Mesothelial cell of epicardium (in vitro differentiated cells): ENCODE measurements at places on chromosomes 7 and 10. TPM values are rescaled to one million over a fixed set of nuclear protein-coding genes. Genes with fewer than 3 reads are reported as not detected.

GRCh38 chr10:132642732-132643008 lies 105.1 kb downstream of the INPP5A start:
- DNase-seq: no peak

GRCh38 chr10:104913390-104913789 lies 272.3 kb downstream of the SORCS3 start:
- no peak for DNase-seq

GRCh38 chr7:102404005-102404861 lies 8.1 kb downstream of the PRKRIP1 start:
- DNase-seq: no peak

DNA sequence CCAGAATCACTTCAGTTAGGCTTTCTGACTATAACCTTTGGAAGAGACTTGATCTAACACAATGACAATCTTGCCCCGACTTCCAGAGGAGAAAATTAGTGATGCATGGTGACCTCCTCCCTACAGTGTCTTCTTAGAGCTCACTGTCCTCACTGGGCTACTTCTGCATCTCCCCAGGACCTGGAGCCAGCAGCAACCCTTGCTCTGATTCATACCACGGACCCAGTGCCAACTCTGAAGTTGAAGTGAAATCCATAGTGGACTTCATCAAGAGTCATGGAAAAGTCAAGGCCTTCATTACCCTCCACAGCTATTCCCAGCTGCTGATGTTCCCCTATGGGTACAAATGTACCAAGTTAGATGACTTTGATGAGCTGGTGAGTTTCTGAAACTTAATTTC lies 12.6 kb downstream of the CPA2 start:
- no peak for DNase-seq

Gene AZGP1
- total RNA-seq: 0.27 to 0.56 TPM in 2 of 3 replicates, not detected in the other

Gene ACTL6B
- total RNA-seq: not detected in 3 replicates

Gene COL26A1
- total RNA-seq: 105 to 110 TPM (median 109 TPM) in 3 replicates

GRCh38 chr7:41930538-41931262 lies 227.8 kb upstream of the INHBA start:
- no peak for DNase-seq

GRCh38 chr7:93092757-93093370 lies 24.9 kb downstream of the SAMD9 start:
- DNase-seq: no peak

Gene SLC26A3
- total RNA-seq: not detected in 3 replicates

DNA sequence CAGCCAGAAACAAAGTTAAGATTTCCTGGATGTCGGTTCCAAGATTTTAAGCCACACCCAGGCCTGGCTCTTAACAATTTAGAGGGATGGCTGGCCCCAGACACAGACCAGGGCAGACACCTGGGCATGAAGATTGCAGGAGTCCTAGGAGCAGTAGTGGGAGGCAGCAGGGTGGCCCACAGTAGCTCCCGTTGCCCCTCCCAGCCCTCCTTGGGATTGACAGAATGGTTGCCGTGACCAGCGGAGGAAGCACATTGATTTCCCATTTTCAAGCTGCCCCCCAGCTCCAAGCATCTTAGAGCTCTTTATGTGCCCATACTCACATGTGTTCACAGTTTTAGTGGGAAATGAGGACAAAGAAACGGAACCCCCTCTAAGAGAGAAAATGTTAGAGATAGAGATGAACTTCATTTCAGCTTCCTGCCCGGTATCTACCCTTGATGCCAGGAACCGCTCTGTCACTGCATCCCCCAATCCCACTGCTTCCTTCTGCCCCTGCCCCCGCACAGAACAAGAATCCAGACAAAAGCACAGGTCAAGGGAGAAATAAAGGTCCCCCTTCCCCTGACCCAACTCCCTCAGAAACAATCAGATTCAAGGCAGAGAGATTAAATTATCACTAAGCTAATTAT lies 101.1 kb downstream of the PLXNA4 start:
- DNase-seq: no peak

- no peak for DNase-seq
These were observed 7.0 kb upstream of the PRR15 start for GRCh38 chr7:29556405-29557195.

Gene AEBP1
- 94.3 to 96.8 TPM (median 95.2 TPM) in 3 replicates for total RNA-seq

DNA sequence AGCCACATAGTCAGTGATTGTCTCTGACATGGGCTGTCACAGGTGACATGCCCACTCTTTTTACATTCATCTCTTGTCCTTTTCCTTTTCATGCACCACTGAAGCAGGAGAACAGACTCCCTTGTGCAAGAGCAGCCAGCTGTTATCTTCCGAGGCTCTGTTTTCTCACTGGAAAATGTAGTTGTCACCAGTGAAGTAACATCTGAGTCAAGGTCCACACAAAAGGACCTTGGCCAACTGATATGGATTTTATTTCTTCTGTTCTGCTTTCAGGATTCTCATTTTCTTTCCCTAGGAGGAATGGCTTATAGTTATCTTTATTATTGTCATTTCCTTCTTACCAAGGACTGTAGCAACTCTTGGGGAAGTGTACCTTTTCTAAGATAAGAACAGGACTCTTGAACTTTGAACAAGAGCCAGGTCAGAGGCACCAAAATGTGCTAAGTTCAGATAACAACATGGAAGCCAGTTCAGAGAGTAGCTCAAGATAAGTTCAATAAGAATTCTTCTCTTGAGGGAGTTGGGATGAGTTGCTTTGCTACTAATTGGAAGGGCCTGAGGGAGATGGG lies 22.7 kb downstream of the AVPI1 start:
- no peak for DNase-seq

- no peak for DNase-seq
These were observed 116.4 kb upstream of the LYZL2 start for GRCh38 chr10:30745953-30746352.

Gene ZPBP
- not detected in 3 replicates for total RNA-seq

Gene TEX47
- not detected in 3 replicates for total RNA-seq

Gene UCN3
- not detected in 3 replicates for total RNA-seq

GRCh38 chr10:59276919-59277318 lies 85.4 kb downstream of the FAM13C start:
- DNase-seq: no peak

DNA sequence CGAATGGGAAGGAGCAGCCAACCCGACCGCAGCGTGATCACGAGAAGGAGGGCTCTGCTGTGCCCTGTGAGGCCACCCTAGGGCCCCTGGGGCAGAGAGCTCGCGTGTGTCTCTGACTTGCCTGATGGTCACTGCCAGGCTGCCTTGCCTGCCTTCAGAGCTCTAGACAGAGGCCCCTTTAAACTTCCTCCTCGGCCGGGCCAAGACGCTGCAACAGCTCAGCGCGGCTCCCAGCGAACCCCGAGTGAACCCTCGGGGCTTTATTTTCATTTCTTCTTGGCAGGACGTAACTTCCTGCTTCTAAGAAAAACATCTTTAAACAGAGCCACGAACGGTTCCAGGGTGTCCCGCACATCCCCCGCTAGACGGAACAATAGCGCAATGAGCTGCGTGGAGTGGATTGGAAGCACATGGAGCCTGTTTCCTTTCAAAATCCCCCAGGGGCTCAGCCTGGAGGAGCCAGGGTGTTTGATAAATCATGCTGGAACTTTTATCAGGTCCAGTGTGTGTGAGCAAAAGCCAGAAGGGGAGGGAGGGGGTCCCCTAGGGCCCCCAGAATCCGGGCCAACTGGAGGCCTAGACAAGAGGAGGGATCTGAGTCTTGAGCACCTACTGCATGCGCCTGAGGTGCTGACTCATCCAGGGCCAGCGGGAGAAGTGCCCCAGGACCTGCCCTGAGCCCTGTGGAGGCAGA lies 134.1 kb upstream of the GDF10 start:
- DNase-seq: peak; percentile 54

Gene BTBD16
- not detected in 3 replicates for total RNA-seq

Gene LIPJ
- 0.18 to 0.47 TPM (median 0.22 TPM) in 3 replicates for total RNA-seq

- no peak for DNase-seq
These were observed 4.7 kb upstream of the HIP1 start for GRCh38 chr7:75743455-75743859.

- no peak for DNase-seq
These were observed 290.3 kb upstream of the VWC2 start for GRCh38 chr7:49483142-49483541.

Gene CRYGN
- total RNA-seq: 9.4 to 12.2 TPM (median 10.5 TPM) in 3 replicates

GRCh38 chr10:117569610-117570390 lies 27.3 kb downstream of the EMX2 start:
- no peak for DNase-seq

Gene RADIL
- 3.3 to 4.2 TPM (median 4.0 TPM) in 3 replicates for total RNA-seq

DNA sequence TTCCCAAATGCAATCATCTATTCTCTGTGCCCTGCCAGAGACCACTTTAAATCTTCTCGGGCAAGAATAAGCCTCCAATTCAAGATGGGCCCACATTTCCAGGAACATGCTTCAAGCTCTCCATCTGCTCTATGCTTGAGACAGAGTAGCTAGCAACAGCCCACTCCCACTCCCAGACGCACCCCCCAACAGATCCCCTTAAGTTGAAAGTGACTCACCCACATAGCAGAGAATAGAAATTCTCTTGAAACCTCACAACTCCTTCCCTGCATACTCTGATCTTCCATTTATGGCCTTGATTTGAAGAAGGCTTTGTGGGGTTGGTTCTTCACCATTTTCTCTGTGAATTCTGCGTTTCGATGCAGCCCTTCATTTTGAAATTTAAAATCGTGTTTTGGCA lies 604.0 kb downstream of the INHBA start:
- no peak for DNase-seq

- no peak for DNase-seq
These were observed 442 bp downstream of the CYP26C1 start for GRCh38 chr10:93060887-93061593.

GRCh38 chr10:86362586-86363183 lies 3.9 kb downstream of the GRID1 start:
- DNase-seq: no peak

DNA sequence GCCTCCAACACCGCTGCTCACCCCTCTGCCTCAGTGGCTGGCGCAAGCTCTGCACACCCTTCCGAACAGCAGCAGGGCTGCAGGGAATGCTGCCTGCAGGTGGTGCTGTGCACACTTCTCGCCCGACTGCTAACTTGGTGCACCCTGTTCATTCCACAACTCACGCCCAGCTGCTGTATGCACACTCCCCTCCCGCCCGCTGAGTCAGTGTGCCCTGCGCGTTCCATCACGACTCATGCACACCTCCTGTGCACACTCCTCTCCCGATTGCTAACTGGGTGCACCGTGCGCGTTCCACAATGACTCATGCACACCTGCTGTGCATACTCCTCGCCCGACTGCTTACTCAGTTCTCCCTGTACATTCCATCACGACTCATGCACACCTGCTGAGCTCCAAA lies 21.5 kb downstream of the ADARB2 start:
- no peak for DNase-seq

DNA sequence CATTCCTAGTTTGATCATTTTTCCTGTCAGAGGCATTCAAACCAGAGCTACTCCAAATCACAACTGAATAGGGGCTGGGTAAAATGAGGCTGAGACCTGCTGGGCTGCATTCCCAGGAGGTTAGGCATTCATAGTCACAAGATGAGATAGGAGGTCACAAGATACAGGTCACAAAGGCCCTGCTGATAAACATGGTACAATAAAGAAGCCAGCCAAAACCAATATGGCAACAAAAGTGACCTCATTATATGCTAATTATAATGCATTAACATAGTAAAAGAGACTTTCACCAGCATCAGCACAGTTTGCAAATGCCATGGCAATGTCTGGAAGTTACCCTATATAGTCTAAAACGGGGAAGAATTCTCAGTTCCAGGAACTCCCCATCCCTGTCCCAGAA lies 37.3 kb downstream of the TWIST1 start:
- DNase-seq: no peak

DNA sequence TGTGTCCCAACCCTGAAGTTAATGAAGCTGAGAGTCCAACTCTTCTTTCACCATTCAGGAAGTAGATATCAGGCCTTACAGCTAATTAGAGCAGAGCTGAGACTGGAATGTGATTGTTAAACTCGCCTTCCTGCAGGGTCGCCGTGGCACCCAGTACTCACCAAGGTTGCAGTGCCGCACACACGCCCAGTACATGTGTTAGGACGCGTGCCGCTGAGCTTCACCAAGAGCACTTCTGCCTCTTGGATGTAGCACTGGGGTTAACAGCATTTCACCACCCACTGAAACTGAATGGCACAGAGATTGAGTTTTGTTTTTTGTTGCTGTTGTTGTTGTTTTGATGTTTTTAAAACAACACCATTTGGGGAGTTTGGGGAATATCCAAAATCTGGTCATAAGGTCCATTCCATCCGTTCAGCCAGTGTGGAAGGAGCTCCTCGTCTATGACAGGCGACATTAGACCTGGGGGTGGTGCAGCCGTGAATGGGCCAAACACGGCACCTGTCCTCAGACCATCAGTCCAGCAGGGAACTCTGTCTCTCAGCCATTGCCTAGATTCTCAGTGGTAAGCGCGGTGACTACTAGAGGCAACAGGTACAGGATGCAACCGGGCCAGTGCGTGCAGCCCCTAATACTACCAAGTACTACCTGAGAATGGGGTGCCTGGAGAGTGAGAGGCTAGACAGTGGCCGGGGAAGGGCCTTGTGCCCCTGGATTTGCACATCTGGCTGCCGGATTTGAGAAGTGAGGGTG lies 21.9 kb downstream of the WIPI2 start:
- no peak for DNase-seq

GRCh38 chr7:30279653-30279904 lies 4.8 kb upstream of the ZNRF2 start:
- DNase-seq: no peak

Gene FOXI2
- not detected in 3 replicates for total RNA-seq

DNA sequence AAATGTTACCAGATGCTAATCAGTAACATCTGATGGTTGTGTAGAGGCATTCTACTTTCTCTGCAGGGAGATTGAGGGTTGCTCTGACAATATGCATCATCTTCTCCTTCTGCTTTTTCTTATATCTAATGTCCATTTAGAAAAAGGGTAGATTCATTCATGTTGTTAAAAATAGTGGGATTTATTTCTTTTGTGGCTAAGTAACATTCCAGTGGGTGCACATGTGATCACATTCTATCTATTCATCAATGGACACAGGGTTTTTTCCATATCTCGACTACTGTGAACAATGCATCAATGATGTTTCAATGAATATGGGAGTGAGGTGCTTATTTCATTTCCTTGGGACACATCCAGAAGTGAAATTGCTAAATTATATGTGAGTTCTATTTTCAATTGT lies 103.9 kb downstream of the CRPPA start:
- DNase-seq: no peak

- no peak for DNase-seq
These were observed 258.4 kb upstream of the SP8 start for GRCh38 chr7:21044913-21045568.

GRCh38 chr10:18429335-18429734 lies 222.1 kb downstream of the NSUN6 start:
- DNase-seq: no peak

GRCh38 chr7:452226-452751 lies 67.4 kb downstream of the PDGFA start:
- DNase-seq: peak; percentile 73

Gene ASIC3
- 6.1 to 7.9 TPM (median 7.2 TPM) in 3 replicates for total RNA-seq

Gene EBLN1
- total RNA-seq: not detected in 3 replicates

GRCh38 chr10:130037169-130037661 lies 73.1 kb upstream of the EBF3 start:
- DNase-seq: no peak

Gene PTPRN2
- 2.1 to 2.2 TPM (median 2.2 TPM) in 3 replicates for total RNA-seq
